ENCODE measurements at places on chromosomes 4 and X.

GRCh38 chr4:121200795-121201472 is 36.8 kb upstream of the TNIP3 start:
- DNase-seq: no peak

DNA sequence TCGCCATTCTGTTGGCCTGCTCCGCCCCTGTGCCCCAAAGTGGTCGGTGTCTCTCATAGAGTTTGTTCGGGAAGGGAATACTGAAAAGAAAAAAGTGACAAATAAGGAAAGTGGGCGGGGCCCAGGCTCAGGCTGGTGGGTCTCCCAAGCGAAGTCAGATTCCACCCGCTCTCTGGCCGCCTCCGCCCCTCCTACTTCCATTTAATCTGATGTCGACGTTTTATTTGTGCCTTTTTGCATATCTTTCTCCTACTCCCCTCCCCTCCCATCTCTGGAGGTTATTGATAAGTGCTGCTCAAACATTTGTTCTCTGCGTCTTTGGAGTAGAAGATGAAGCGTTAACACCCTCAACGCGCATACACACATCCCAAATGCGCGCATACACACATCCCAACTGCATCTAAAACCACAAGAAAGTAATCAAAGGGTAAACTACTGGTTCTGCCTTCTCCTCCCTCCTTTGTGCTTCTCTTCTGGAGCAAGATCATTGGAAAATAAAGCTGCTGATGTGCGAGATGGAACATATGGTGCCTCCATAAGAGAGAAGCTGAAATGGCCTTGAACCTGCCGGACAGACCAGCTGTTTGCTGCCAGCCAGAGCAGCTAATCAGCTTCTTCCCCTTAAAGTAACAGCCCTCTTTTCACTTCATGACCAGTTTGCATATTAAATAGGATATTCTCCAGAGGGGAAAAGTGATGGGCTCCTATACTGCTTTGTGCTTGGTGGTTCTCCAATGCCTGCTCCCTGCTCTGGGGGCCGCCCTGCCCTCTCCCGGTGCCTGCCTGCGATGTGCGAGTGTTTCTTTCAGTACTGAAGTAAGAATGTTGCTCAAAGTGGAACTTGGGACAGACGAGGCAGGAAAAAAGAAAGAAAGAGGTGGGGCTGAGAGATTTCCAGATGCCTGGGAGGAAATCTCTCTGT is 3.1 kb downstream of the MAMLD1 start:
- peak; percentile 76 for DNase-seq

DNA sequence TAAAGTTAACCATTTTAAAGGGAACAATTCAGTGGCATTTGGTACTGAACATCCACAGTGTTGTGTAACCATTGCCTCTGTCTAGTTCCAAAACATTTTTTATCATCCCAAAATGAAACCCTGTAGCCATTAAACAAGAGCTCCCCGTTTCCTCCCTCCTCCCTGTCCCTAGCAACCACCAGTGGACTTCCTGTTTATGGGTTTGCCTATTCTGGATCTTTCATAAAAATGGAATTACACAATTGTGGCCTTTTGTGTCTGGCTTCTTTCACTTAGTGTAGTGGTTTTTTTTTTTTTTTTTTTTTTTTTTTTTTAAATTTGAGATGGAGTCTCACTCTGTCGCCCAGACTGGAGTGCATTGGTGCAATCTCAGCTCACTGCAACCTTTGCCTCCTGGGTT is 11.6 kb downstream of the RBMX2 start:
- DNase-seq: no peak

GRCh38 chr4:136634121-136634520 is 898.2 kb downstream of the PCDH18 start:
- no peak for DNase-seq

DNA sequence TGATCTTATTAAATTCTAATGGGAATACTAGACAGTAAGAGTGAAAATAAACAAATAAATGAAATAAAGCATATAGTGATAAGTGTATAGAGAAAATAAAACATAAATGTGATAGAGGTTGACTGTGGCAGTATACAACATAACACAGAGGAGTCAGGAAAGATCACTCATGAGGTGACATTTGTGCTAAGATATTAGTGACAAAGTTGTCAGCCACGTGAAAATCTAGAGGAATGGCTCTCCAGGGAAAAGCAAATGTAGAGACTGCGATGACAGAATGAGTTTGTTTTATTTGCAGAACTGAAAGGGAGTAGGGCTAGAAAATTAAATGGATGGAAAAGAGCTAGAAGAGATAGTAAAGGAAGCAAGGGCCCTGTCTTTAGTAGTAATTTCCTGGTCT is 72.8 kb upstream of the GABRA2 start:
- no peak for DNase-seq

DNA sequence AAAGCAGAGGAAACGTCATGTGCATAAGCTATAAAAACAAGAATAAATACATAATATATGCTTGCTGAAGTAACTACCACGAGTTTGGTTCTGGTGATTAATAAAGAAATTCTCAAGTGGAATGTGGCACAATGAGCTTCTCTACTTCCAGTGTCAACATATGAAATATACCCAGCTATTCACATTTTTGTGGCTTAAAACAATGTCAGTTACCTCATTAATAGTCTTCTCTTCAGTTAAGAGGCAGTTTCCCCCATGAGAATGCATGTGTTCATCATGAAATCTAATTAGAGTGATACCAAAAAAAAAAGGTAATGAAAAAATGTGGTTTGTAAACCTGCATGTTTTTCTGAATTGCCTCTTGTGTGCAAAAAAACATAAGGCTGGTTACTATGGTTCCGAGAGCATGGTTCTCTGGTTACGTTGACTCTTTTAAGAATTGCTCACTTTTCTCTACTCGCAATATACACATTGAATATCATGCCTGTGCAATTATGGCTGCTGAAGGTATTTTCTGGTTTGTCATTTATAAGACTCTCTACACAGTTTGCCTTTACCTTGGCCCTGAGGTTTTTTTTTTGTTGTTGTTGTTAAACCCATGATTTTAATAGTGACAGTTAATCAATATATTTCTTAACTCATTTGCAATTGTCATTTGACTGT is 108.2 kb downstream of the PCDH7 start:
- DNase-seq: no peak

- no peak for DNase-seq
These were observed 60.1 kb downstream of the TSC22D3 start for GRCh38 chrX:107715331-107716117.

DNA sequence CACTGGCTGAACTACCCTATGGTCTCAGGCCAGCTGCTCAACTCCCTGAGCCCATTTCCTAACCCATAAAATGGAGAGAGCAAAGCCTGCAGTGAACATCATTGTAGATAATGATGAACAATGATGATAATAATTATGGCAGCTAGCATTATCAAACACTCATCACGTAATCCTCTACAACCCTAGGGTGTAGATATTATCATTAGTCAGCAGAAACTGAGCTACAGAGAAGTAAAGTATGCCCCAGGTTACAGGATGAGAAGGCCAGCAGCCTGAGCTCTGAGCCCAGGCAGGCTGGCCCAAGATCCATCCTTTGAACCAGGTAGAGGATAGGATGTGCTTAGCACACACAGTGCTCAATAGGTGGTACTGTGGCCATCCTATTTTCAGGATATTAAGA is 43.2 kb downstream of the REELD1 start:
- DNase-seq: no peak

GRCh38 chr4:101127176-101127790 is 220.0 kb downstream of the PPP3CA start:
- DNase-seq: no peak

DNA sequence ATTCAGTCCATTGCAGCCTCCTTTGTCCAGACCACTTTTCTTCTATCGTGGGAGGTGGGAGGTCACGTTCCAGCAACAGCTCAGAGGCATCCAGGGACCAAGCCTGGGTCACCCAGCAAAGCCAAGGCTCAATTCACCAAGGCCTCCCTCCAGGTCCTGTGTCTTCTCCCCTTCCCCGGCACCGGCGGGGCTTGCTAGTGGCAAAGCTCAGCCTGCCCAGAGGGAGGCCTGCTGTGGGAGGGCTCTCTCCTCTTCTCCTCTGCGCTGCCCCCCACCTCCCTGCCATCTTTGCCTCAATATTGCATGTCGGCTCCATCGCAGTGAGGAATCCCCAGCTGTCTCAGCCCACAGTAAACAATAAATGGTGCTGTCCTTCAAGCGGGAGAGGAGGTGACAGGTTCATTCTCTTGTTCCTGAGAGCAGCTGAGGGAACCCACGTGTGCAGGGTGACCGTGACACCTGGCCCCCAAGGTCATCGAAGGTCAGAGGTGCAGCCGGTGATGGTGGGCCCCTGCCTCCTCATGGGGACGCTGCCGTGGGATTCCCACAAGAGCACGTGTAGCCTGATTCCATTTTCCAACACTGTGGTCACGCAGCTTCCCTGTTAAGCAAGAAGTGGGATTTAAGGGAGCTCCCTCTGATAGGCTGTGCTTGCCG is 111.5 kb upstream of the PSAPL1 start:
- no peak for DNase-seq
